ENCODE measurements at places on chromosomes 4 and X.

DNA sequence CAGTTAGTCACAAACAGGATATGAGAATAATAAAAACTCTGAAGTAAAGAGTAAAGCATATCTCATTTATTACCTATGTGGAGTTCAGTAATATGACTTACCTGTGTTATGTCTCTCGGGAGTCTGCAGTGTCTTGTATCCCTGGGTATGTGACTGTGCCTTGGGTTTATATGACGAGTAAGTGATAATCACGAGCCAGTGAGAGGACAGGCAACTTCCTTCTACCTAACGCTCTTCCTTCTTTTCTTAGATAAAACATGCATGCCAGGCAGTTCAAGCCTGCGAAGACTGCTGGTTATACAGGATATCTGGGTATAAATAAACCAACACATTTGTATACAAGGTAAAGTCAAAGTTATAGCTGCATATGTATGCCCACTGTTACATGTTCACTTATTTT, at the start of gene HPGDS:
Gene HPGDS, minus strand, starts transcription at position 143 of the 400 bp plus-strand sequence. CDS start 8,207 bp downstream, outside the sequence.
- no peaks in the 10 kb centered on the region for H3K36me3 ChIP-seq
- DNase-seq = no peak
- H3K4me1 ChIP-seq = peaks cover 38% of the 10 kb centered on the region
- H3K4me3 ChIP-seq = no peak within 1 kb of the TSS

- no peak overlapping the region for H3K27ac ChIP-seq
- H3K36me3 ChIP-seq = no peaks in the 10 kb centered on the region
- peaks cover 3% of the 10 kb centered on the region for H3K27me3 ChIP-seq
- H3K4me3 ChIP-seq = no peak overlapping the region
- no peaks in the 10 kb centered on the region for H3K4me1 ChIP-seq
These were observed 20.0 kb upstream of the AADAT start for GRCh38 chr4:170109586-170110284.

DNA sequence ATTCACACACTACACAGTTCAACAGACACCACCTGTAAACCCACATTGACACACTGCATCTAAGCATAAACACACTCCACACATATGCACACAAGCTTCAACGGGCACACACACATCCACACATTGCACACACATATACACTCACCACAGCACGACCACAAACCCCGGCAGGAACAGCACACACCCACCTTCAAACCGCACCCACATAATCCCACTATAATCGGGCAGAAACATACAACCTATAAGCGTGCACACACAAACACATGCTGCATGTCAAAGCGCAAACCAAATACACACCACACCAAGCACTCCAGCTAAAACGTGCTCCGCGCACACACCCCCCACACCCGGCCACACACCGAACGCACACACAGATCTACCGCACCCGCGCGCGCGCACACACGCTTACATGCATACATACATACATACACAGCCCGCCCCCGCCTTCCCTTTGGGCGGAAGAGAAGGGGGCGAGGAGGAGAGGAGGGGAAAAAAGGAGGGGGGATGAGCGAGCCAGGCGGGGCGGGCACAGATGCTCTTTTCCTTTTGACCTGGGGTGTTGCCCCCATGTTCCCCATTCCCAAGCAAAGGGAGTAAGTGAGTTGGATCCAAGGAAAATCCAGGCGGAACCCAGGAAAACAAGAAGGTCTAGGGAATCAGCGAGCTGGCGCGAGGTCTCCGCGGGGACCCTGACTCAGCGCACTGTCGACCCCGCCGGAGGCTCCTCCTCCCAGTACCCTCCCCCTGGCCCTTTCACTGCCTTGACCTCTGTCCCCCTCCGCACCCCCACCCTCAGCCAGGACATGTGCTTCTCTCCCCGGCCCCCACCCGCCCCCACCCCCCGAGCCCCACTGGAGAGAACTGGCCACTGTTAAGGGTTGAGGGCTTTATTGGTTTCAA, 9.9 kb downstream of the ARHGAP36 start:
- DNase-seq = no peak
- peaks cover 37% of the 10 kb centered on the region for H3K27me3 ChIP-seq
- H3K27ac ChIP-seq = no peak overlapping the region
- no peak overlapping the region for H3K4me3 ChIP-seq
- no peaks in the 10 kb centered on the region for H3K4me1 ChIP-seq

DNA sequence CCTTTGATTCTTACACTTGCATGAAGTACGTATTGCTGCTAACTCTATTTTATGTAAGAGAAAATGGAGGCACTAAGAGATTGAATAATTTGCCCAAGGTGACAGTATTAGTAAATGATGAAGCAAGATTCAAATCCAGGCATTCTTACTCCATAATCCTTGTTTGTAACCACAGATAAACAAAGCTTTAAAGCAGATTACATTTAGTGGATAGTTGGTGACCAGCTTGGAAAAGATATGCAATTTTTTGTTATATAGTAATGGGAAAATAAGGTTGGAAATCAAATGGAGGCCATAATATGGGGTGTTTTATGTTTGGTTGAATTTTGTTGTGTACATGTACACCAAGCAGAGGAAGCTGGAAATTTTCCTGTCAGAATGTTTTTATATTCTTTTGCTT, 30.8 kb downstream of the MND1 start:
- peaks cover 10% of the 10 kb centered on the region for H3K4me1 ChIP-seq
- H3K4me3 ChIP-seq = no peak overlapping the region
- no peak overlapping the region for H3K27ac ChIP-seq
- H3K36me3 ChIP-seq = peaks cover 37% of the 10 kb centered on the region
